Fibroblast of lung (primary cell): ENCODE measurements at places on chromosomes 12 and 14. TPM values are rescaled to one million over a fixed set of nuclear protein-coding genes. Genes with fewer than 3 reads are reported as not detected.

FMNL3 gene
- total RNA-seq: 17.2 and 22.5 TPM in 2 replicates

TAS2R8 gene
- total RNA-seq: under 0.01 TPM in 1 of 2 replicates, not detected in the other

REP15 gene
- total RNA-seq: 0.77 and 0.99 TPM in 2 replicates

TDRD9 gene
- 0.50 and 1.0 TPM in 2 replicates for total RNA-seq

BMP4 gene
- total RNA-seq: 27.2 and 77.5 TPM in 2 replicates

AP4S1 gene
- 5.4 and 5.6 TPM in 2 replicates for total RNA-seq

APPL2 gene
- total RNA-seq: 43.9 and 53.8 TPM in 2 replicates

GRCh38 chr12:49976557-49976956, 3.8 kb downstream of the AQP6 start:
- H3K27ac ChIP-seq: no peak overlapping the region
- H3K4me1 ChIP-seq: no peaks in the 10 kb centered on the region
- peaks cover 10% of the 10 kb centered on the region for H3K27me3 ChIP-seq
- no peak overlapping the region for H3K4me3 ChIP-seq

DNA sequence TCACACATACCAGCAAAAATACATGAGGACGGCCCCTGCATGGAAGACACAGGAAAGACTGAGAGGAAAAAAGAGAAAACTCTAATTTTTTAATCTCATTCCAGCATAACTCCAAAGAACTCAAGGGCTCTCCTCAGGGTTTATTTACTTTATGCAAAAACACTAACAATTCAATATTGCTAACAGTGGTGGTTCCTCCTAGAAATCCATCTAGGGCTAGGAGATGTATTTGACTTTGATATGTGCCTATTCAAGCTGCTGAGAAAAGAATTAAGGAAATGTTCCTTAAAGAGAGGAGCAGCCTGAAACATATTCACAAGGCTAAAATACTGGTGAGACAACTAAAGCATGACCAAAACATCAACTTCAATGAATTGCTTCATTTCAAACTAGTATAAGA, 57.0 kb downstream of the SLC25A21 start:
- no peaks in the 10 kb centered on the region for H3K4me1 ChIP-seq
- no peaks in the 10 kb centered on the region for H3K27me3 ChIP-seq
- no peaks in the 10 kb centered on the region for H3K36me3 ChIP-seq
- H3K27ac ChIP-seq: no peak overlapping the region

DNA sequence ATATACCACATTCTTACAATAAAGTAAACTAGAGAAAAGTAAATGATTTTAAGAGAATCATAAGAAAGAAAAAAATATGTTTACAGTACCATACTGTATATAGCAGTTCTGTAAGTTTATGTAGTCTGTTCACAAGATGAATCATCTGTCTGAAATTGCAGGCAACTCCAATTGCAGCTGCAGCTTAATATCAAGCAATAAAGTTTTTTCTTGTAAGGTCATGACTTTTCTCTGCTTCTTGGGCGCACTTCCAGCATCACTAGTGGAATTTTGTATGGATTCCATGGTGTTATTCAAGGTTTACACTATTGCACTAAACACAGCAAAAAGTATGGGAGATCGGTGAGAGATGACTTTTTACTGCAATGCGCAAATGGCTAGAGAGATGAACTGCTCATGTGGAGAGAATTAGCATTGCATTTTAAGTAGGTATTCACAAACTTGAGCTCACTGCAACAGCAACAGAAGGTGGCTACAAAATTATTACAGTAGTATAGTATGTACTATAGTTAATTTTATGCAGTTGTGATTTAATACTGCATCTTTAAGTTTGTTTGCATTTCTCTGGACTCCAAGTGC, 445.4 kb upstream of the OR4E1 start:
- DNase-seq: no peak
- H3K27ac ChIP-seq: no peak overlapping the region
- no peaks in the 10 kb centered on the region for H3K36me3 ChIP-seq
- H3K4me1 ChIP-seq: no peaks in the 10 kb centered on the region
- H3K4me3 ChIP-seq: no peak overlapping the region
- H3K27me3 ChIP-seq: no peaks in the 10 kb centered on the region

DNA sequence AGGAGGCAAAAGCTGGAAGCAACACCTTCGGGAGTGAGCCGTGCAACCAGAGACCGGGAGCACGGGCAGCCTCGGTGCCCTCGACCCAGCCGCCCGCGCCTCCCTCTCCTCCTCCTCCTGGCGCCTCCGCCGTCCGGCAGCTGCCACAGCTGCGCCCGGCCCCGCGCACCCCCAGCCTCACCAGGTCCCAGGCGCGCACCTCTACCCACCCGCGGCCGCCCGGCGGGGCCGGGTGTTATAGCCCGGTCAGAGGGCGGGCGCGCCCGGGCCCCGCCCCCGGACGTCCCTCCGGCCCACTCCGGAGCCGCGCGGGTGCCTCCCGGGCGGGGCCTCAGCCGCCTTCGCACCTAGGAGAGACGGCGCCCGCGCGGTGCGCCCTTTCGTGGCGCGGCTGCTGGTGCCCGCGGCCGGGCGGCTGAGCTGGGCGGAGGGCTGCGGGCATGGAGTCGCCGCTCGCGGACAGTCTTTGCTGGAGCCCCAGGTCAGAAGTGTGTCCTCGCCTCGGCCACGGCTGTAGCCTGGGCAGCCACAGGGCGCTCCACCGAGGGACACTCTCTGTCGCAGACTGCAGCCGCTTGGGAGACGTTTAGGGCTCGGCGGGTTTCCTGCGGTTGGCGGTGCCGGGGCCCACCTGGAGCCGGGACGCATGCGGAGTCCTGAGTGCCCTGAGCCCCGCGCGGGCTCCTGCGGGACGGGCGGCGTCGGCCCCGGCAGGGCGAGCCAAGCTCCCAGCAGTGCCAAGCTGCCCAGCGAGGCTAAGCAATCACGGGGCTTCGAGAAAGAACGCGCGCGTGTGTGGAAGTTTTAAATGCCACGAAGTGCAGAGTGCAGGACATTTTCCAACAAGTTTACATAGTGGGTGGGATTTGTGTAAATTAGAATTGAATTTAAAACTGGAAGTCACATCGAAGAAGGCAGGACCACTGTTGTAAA, at the start of gene CPM:
Gene CPM (minus strand): TSS at position 211 of the 933 bp plus-strand sequence. CDS start 334 bp downstream, outside the sequence.
- H3K36me3 ChIP-seq: no peaks in the 10 kb centered on the region
- no peaks in the 10 kb centered on the region for H3K27me3 ChIP-seq
- H3K27ac ChIP-seq: peak within 1 kb of the TSS; percentile 5
- DNase-seq: peak; percentile 24
- peak within 1 kb of the TSS; percentile 66 for H3K4me3 ChIP-seq

- no peak overlapping the region for H3K27ac ChIP-seq
- no peaks in the 10 kb centered on the region for H3K4me1 ChIP-seq
- no peaks in the 10 kb centered on the region for H3K27me3 ChIP-seq
- peak; percentile 46 for DNase-seq
- no peak overlapping the region for H3K4me3 ChIP-seq
- H3K36me3 ChIP-seq: no peaks in the 10 kb centered on the region
These were observed 19.8 kb downstream of the GALNT4 start for GRCh38 chr12:89504560-89505346.

- no peaks in the 10 kb centered on the region for H3K27me3 ChIP-seq
- DNase-seq: no peak
- peaks cover 8% of the 10 kb centered on the region for H3K4me1 ChIP-seq
- no peak overlapping the region for H3K27ac ChIP-seq
These were observed 195.8 kb upstream of the PRMT8 start for GRCh38 chr12:3295225-3295624.

DNA sequence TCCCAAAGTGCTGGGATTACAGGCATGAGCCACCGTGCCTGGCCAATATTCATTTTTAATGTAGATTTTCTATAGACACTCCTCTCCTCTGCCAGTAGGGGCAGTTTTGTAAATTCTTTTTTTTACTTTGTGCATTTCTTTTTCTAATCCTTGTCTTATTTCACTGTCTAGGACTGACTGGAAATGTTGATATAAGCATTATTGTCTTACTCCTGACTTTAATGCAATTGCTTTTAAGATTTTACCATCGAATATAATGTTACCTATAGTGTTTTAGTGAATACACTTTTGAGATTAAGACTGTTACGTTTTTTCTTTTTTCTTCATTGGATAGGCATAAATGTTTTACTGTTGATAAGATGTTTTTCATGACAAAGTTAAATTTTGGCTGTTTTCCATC, 35.4 kb upstream of the EMP1 start:
- H3K27me3 ChIP-seq: no peaks in the 10 kb centered on the region
- H3K4me3 ChIP-seq: no peak overlapping the region
- DNase-seq: no peak
- no peak overlapping the region for H3K27ac ChIP-seq

- H3K4me1 ChIP-seq: peaks cover 38% of the 10 kb centered on the region
- H3K4me3 ChIP-seq: no peak overlapping the region
- H3K27me3 ChIP-seq: no peaks in the 10 kb centered on the region
- H3K36me3 ChIP-seq: no peaks in the 10 kb centered on the region
- peak overlapping the region; percentile 89 for H3K27ac ChIP-seq
- peak; percentile 24 for DNase-seq
These were observed 94.3 kb downstream of the LRRC74A start for GRCh38 chr14:76920331-76921087.

DNA sequence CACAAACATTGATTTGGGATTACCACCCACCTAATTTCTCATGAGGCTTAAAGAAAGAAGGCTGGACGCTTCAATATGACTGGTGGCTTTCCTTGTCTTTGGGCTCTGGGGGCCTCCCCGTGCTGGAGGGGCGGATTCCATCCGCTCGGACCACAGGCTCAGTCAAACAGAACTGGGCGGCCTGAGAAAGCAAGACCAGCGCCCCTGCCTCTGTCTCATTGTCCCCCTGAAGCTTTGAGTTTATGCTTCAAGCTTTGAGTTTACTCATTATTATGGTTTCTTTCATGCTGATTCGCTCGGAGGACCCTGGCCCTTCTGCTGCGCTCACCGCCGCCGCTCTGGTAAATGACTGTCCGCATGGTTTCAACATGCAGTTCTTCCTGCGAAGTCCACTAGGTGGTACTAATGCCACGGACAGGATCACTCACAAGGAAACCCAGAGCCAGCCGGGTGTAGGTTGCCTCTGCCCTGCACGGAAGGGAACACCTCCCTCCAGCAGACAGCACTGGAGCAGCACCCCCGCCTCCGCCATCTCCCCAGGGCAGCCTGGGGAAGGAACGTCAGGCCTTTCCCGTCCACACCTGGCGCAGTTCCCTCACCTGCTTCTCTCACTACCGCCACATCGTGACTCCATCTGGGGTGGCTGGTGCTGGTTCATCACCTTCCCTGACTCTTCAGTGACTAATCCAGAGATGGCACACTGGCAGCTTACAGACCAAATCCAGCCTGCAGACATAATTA, 13.2 kb upstream of the TIGAR start:
- H3K27me3 ChIP-seq: peaks cover 4% of the 10 kb centered on the region
- no peaks in the 10 kb centered on the region for H3K4me1 ChIP-seq
- no peak overlapping the region for H3K27ac ChIP-seq
- peak overlapping the region; percentile 22 for H3K4me3 ChIP-seq
- no peaks in the 10 kb centered on the region for H3K36me3 ChIP-seq
- DNase-seq: peak; percentile 82

DNA sequence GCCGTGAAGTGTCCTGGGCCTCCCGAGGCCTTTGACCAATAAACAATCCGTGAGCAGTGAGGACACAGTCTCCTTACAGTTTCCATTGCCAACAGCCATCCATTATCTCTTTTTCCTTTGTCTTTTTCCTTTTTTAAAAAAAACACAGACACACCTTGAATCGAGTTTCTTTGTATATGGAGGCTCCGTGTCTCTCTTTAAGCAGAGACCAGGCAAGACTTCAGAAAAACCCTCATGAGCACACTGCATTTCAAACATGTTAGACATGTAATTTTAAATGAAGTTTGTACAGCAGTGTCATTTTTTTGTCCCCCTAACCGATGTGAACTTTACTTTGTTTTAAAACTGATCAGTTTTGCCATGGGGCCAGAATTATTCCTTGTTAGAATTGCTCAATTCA, 111.1 kb downstream of the SPTSSA start:
- no peaks in the 10 kb centered on the region for H3K27me3 ChIP-seq
- no peak overlapping the region for H3K27ac ChIP-seq
- no peaks in the 10 kb centered on the region for H3K4me1 ChIP-seq
- DNase-seq: no peak

GRCh38 chr12:116361414-116362223, 84.1 kb upstream of the MED13L start:
- H3K36me3 ChIP-seq: no peaks in the 10 kb centered on the region
- no peaks in the 10 kb centered on the region for H3K27me3 ChIP-seq
- no peak overlapping the region for H3K27ac ChIP-seq
- DNase-seq: no peak
- peaks cover 7% of the 10 kb centered on the region for H3K4me1 ChIP-seq
- no peak overlapping the region for H3K4me3 ChIP-seq

DNA sequence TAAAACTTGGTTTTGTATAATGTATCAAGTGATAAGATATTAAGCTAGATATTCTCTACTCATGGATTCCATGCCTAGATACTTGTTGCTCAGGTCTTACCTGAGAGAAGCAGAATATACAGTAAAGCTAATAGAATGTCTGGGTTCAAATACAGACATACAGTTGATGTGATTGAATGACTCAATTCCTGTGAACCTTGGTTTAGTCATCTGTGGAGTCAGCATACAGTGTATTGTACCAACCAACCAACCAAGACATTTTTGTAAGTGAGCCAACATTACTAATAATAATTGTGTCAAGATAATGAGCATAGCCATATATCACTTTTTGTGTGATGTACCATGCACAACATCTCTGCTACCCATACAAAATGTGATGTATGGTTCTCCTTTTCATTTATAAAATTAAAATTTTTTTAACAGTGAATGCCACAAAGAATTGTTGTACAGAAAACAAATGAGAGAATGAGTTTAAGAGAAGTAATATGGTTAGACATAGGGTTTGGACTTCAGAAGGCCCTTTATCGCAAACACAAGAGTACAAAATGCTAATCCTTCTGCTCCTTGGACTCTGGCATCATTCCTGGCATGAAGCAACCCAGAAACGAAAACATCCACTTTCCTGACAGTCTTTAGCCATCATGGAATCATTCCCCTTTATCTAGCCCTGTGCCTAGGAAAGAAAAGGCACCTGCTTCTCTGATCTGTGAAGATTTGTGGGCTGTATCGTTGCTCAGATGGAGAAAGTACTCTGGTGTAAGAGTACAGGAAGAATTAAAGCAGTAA, 977.2 kb upstream of the USP15 start:
- no peaks in the 10 kb centered on the region for H3K36me3 ChIP-seq
- H3K27me3 ChIP-seq: no peaks in the 10 kb centered on the region
- H3K27ac ChIP-seq: no peak overlapping the region
- H3K4me1 ChIP-seq: no peaks in the 10 kb centered on the region
- no peak overlapping the region for H3K4me3 ChIP-seq
- peak; percentile 9 for DNase-seq

- no peak overlapping the region for H3K27ac ChIP-seq
- peaks cover 18% of the 10 kb centered on the region for H3K4me1 ChIP-seq
- H3K4me3 ChIP-seq: no peak overlapping the region
- DNase-seq: no peak
- peaks cover 7% of the 10 kb centered on the region for H3K36me3 ChIP-seq
- H3K27me3 ChIP-seq: no peaks in the 10 kb centered on the region
These were observed 145.6 kb upstream of the SLC38A2 start for GRCh38 chr12:46518169-46518568.

GRCh38 chr12:80517655-80518054, 73.6 kb downstream of the PTPRQ start:
- no peak overlapping the region for H3K4me3 ChIP-seq
- no peaks in the 10 kb centered on the region for H3K27me3 ChIP-seq
- no peaks in the 10 kb centered on the region for H3K36me3 ChIP-seq
- no peak for DNase-seq
- no peak overlapping the region for H3K27ac ChIP-seq

- H3K4me1 ChIP-seq: no peaks in the 10 kb centered on the region
- no peak overlapping the region for H3K27ac ChIP-seq
- no peak overlapping the region for H3K4me3 ChIP-seq
- no peak for DNase-seq
- no peaks in the 10 kb centered on the region for H3K27me3 ChIP-seq
These were observed 211.1 kb downstream of the ITPR2 start for GRCh38 chr12:26621932-26622331.
